Cortex of kidney (tissue), 1 donor: ENCODE measurements at places on chromosomes 4 and X.

DNA sequence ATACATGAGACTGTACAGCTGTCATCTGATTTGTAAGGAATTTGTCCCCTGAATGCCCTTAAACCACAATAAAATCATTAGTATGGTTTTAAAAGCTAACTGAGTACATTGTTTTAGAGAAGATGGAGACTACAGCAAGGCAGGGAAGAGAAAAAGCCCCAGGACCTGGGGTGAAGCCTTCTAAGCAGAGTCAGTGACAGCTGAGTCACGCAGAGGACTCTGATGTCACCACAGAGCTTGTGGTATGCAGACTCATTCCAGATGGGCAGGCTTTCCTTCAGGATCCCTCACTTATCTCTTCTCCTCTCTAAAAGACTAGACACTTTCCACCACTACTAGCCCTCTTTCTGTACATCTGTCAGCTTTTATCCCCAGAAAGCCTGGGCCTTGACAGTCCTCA, 97.1 kb upstream of the ATOH1 start:
- no peak for DNase-seq

GRCh38 chr4:190014771-190015537, 12.1 kb downstream of the FRG2 start:
- no peak for DNase-seq

DNA sequence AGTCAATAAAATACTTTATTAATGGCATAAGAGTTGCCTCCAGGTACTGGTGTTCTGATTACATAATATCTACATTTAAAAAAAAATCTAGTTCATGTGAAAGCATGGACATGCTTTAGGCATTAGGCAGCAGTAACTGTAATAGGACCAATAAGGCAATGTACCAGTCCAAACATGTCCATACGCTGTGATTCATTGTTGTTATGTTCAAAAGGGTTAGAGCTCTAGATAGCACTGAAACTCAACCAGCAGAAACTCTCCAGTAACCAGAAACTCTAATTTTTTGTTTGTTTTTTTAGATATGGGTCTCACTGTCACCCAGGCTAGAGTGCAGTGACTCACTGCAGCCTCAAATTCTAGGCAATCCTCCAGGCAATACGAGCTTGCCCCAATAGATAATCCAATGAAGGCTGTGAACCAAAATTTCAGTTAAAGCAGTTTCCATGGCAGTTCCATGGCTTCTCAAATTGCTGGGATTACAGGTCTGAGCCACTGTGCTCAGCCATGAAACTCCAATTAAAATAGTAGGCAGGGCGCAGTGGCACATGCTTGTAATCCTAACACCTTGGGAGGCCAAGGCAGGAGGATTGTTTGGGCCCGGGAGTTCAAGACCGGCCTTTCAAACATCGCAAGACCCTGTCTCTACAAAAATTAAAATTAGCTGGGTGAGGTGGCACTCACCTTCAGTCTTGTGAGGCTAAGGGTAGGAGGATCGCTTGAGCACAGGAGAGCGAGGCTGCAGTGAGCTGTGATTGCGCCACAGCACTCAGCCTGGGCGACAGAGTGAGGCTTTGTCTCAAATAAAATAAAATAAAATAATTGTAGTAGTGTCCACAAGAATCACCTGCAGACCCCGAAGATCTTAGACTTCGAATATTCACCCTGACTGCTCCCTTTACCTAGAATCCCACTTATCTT, 36.3 kb downstream of the MGARP start:
- DNase-seq: no peak

DNA sequence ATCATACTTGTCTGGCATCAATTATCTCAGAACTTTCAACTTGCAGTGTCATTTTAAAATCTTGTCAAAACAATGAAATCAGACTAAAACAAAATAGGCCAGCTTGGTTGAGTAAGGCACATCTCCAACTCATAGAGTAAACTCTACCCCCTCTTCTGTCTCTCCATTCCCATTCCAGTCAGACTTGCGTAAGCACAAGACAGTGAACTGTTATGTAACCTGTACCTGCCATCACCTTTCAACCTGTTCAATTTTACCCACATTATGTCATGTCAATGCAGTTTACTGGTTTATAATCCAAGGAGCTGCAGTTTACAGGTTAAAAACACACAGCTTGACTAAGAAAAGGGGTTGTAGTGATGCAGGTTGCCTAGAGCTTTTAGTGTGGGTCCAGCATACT, 8.3 kb downstream of the CDX4 start:
- no peak for DNase-seq

DNA sequence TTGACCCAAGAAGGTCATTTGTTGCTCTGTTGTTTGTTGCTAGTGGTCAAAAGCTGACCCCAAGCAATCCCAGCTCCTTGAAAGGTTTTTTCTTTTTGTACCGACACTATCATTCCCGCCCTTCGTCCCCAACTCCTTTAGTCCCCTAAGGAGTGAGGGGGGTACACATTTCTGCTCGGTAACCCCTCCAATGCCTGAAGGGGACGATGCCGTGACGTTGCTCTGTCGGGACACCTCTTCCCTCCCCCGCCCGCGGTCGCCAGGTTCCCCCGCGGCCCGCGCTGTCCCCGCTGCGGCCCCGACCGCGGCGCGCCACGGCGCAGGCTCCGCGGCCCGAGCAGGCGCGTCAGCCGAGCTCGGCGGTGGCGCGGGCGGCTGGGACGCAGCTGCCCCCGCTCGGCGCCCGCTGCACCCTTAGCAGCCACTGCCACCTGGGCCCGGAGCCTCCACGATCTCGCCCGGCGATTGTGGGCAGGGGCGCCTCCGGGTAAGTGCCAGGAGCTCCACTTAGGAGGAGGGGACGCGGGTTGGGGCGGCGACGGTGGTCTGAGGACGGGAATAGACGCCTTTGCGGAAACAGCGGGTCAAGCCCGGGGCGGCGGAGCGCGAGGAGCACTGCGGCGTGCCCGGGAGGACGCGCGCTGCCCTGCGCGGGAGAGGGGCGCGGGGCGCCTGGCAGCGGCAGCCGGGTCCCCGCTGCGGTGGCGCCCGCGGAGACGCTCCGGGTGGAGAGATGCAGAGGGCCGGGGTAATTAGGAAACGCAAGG, at the start of gene GLRB:
TSS of gene GLRB (plus strand) at position 340 of the 767 bp plus-strand sequence. CDS start 1,875 bp downstream, outside the sequence.
- no peak for DNase-seq

DNA sequence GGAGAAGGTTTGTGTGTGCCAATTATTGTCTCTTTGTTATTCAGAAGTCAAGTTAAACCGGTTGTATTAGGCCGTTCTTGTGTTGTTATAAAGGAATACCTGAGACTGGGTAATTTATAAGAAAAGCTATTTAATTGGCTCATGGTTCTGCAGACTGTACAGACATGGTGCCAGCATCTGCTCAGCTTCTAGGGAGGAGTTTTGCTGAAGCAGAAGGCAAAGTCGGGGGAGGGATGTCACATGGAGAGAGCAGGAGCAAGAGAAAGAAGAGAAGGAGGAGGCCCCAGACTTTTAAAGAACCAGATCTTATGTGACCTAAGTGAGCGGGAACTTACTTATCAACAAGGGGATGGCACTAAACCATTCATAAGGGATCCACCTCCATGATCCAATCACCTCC, 349.3 kb upstream of the PCDH18 start:
- DNase-seq: no peak

GRCh38 chr4:17544205-17544604, 29.2 kb downstream of the CLRN2 start:
- no peak for DNase-seq

GRCh38 chrX:2965965-2966364, 36.8 kb upstream of the ARSD start:
- no peak for DNase-seq

DNA sequence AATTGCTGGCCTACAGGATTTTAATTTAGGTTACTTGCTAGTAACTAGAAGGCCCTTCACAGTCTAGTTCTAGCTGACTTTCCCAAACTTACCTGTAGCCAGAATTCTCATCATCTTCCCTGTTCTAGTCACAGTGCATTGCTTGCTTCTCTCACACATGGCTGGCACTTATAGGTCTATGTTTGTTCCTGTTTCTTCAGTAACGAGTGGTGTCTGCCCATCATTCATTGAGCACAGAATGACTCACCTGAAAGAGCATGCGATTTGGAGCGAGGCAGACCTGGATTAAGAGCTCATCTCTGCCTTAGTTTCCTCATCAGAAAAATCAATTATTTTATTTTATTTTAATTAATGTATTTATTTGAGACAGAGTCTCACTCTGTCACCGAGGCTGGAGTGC, 201.7 kb upstream of the ANK2 start:
- no peak for DNase-seq

DNA sequence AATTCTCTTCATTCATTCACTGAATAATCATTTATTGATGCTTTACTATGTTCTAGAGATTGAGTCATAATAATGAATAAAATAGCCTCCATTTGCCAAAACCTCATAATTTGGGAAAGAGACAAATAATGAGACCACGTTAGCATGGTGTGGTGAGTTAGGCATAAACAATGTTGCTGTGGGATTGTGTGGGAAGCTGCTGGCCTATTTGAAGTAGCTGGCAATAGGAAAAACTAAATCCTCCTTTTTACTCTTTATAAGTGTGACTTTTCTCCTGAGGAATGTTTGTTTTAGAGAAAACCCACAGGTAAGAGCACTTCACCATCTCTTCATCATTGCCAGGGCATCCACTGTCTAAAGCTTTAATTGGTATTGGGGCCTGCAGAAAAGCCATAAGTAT, 95.3 kb downstream of the AREG start:
- no peak for DNase-seq

- DNase-seq: no peak
These were observed 153.2 kb downstream of the SHROOM3 start for GRCh38 chr4:76588274-76588673.

- no peak for DNase-seq
These were observed 600.9 kb upstream of the DIPK2B start for GRCh38 chrX:45801554-45801953.

- DNase-seq: no peak
These were observed 213.6 kb downstream of the CBLL2 start for GRCh38 chrX:22486296-22486695.

DNA sequence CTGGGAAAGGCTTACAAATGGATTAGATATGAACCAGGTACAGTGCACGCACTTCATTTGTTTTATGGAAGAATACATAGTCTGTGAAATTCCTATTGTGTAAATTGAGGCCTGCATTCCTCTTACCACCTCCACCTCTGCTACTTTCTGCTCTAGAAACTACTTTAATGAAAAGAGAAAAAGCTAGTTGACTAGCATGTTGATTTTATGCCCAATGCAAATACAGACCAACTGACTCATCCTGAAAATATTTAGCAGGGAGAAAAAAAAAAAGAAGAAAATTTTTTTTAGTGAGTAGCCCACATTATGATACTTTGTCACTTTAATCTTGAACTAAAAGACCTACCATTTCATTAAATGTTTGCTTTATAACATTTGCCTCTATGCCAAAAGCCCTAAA, 41.2 kb downstream of the DCLK2 start:
- DNase-seq: no peak

DNA sequence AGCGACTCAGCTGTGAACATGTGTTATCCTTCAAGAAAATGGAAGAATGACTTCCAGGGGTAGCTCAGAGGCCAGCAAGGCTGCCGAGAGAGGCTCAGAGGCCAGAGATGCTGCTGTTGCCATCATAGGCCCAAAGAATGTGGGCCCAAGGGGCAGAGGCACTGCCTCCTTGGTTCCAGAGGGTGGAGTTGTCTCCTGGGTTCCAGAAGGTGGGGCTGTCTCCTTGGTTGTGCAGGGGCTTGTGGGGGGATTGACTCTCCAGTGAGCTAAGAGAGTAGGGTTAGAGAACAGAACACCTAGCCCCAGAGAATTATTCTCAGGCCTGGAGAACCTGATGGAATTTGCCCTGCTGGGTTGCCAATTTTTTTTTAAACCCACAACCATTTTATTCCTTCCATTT, 62.6 kb downstream of the DGKK start:
- no peak for DNase-seq

GRCh38 chr4:117664706-117665444, 369.4 kb upstream of the NDST3 start:
- DNase-seq: no peak

- no peak for DNase-seq
These were observed 1160.2 kb upstream of the ADGRL3 start for GRCh38 chr4:60039908-60040307.

- no peak for DNase-seq
These were observed 70.4 kb downstream of the RFC1 start for GRCh38 chr4:39295784-39296183.
